ENCODE measurements at places on chromosomes 12 and 14. TPM values are rescaled to one million over a fixed set of nuclear protein-coding genes. Genes with fewer than 3 reads are reported as not detected.
A peak's percentile ranks its signal among the peaks of the same experiment; 100 is the strongest.

Gene PTCSC3
- not detected for total RNA-seq

Gene TOMM20L
- total RNA-seq: not detected

Gene FAR2
- 24.0 TPM for total RNA-seq

Gene RD3L
- not detected for total RNA-seq

GRCh38 chr12:63897931-63898330 is 53.4 kb downstream of the SRGAP1 start:
- no peak for DNase-seq

- no peak for DNase-seq
Measured at GRCh38 chr14:39417014-39417413, 15.2 kb downstream of the FBXO33 start.

GRCh38 chr12:15194456-15195368 is 26.5 kb downstream of the RERG start:
- no peak for DNase-seq

DNA sequence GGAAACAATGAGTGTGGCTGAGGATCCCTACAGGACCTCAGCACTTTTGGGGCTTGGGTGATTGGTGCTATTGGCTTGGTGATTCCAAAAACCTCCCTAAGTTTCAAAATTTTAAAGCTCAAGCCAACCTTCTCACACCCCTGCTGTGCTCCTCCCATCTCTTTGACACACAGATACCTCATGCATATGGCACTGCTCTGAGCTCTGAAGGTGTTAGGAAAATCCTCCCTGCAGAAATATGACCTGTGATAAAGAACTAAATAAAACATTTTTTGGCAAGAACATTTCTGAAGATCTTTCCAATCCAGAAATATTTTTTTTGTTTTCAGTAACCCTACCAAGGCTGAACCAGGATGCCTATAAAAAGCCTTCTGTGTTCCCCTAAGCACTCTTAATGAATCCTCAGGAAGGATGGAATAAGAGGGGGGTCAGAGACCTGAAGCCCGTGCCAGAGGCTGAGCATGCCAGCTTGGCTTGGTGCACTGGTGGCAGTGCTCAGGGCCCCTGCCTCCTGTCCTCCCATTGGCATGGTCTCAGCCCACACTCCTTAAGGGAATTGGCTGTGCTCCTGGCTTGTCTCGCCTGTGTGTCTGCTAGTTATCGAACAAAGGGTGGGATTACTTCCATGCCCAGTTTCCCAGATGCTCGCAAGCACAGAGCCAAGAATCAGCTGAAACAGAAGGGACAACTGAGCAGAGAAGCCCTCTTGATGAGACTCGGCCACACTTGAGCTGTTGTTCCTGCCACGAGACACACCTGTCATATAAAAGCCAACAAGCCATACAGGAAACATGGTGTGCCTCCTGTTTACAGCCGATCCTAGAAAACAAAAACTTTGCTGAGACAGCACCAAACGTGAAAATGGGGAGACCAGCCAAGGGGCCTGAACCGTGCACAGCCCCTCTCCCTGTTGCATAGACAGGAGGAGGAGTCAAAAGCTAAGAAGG is 132.7 kb upstream of the EEA1 start:
- DNase-seq: no peak

DNA sequence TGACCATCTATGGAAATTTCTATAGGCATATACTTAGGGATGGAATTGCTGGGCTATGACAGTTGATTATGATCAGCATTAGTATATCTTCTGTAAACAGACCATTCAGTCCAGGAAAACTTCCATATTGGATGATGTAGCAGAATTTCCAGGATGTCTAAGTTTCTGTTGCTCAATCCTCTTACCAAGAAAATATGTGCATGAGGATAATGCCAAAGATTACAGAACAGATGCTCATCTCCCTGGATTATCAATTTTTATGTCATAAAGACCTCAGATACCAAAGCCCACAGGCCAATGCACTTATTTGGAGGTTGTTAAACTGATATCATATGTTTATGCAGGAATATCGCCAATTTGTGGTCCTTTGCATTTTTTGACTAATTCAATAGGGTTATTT is 354.4 kb upstream of the FLRT2 start:
- no peak for DNase-seq

DNA sequence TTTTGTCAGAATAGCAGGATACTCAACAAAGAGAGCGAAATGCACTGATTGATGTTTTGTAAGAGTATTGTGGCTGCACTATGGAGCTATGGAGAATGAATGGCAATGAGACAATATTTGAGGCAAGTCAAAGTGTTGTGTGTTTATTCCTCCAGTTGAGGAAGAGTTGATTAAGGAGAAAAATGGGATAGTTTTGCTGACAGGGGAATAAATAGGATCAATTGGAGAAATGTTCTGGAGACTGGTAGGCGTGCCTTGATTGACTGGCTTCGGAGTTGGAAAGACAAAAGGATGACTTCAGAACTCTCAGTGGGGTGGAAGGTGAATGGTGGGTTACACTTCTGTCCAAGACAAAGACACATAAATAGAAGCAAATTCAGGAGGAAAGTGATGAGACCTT is 1254.9 kb upstream of the TMEM132C start:
- DNase-seq: no peak

- DNase-seq: no peak
Measured at GRCh38 chr12:88408823-88409222, 171.4 kb downstream of the KITLG start.

DNA sequence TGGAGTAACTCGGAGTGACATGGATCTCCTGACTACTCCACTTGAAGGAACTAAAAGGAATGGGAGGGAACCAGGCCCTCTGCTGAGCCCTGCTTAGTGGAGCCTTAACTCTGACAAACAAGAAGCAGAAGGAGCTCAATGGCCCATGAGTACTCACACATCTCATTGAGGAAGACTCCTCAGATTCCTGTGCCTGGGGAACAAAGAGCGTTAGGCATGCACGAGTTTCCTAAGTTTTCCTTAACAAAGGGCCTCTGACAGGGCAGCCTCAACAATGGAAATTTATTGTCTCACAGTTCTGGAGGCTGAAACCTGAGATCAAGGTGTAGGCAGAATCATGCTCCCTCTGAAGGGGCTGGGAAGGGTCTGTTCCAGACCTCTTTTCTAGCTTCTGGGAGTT is 185.7 kb upstream of the NTF3 start:
- no peak for DNase-seq

DNA sequence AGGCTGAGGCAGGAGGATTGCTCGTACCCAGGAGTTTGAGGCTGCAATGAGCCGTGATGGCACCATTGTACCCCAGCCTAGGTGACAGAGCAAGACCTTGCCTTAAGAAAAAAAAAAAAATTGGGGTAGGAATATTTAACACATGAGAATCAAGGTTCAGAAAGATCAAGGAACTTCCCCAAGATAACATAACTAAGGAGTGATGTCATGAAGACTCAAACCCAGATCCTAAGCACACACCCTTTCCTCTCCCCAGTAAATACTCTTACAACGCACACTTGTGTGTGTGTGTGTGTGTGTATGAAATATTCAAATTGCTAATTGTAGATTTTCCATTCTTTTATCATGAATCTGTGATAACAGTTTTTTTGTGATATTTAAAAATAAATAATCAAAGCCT is 90.6 kb upstream of the NUDT4 start:
- no peak for DNase-seq

GRCh38 chr12:41468341-41468740 is 280.2 kb downstream of the PDZRN4 start:
- no peak for DNase-seq

DNA sequence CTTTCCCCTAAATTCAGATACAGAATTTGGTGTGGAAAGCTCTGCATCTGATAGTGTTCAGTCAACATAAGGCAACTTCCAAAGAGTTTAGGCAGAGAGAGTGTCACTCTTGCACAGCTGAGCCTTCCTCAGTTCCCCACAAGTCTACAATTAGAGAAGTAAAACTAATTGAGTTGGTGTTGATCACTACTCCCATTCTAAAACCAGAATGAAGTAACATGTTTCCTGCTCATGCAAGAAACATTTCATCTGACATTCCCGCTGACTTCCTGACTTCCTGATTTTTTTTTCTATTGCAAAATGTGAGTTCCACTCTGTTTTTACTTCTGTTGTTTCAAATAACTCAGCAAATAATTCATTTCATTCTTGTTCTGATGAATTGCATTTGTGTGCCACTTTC is 271.0 kb downstream of the ALG10B start:
- no peak for DNase-seq

DNA sequence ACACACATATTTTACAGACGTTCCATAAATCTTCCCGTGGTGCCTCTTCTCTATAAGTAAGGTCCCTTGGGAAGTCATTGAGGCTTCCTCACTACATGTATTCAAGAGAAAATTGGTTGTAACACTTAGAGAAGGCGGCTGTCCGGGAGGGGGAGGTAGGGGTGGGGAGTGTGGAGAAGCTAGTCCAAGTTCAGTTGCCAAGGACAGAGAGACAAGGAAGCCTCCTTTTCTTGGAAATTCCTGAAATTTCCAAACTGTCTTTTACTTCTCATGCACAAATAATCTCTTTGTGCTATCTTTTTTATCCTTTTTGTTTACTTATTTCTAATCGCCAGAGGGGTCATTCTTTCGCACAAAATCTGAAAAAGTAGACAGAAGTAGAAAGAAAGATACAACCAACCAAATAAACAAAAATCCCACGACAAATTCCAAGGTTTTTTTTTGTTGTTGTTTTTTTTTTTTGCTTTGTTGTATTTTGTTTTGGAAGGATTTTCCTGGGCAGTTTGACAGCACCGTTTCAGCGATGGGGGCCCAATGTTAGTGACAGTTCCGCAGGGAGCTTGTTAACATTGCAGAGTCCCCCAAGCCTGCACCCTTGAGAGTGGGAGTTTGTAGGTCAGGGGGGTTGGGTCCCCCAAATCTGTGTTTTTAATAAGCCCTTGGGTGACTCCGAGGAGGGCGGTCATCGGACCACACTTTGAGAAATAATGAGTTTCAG is 45.2 kb downstream of the MAP1LC3B2 start:
- no peak for DNase-seq

GRCh38 chr14:49991491-49991890 is 98.6 kb downstream of the ARF6 start:
- DNase-seq: no peak

GRCh38 chr12:72296389-72296788 is 24.2 kb downstream of the TRHDE start:
- peak; percentile 71 for DNase-seq
